LHCN-M2 (cell line): ENCODE measurements at places on chromosomes 6 and 20. TPM values are rescaled to one million over a fixed set of nuclear protein-coding genes. Genes with fewer than 3 reads are reported as not detected.

Gene EPB41L1
- 12.1 and 12.8 TPM in 2 replicates for total RNA-seq

Gene MARCKS
- 95.0 and 98.7 TPM in 2 replicates for total RNA-seq

Gene RAB44
- total RNA-seq: not detected in 2 replicates

Gene LY6G5C
- 1.4 and 3.2 TPM in 2 replicates for total RNA-seq

Gene IFNGR1
- total RNA-seq: 19.3 and 22.8 TPM in 2 replicates

Gene TSBP1
- total RNA-seq: not detected in 2 replicates
